T-helper 9 cell (primary cell): ENCODE measurements at places on chromosomes 6 and 20.

DNA sequence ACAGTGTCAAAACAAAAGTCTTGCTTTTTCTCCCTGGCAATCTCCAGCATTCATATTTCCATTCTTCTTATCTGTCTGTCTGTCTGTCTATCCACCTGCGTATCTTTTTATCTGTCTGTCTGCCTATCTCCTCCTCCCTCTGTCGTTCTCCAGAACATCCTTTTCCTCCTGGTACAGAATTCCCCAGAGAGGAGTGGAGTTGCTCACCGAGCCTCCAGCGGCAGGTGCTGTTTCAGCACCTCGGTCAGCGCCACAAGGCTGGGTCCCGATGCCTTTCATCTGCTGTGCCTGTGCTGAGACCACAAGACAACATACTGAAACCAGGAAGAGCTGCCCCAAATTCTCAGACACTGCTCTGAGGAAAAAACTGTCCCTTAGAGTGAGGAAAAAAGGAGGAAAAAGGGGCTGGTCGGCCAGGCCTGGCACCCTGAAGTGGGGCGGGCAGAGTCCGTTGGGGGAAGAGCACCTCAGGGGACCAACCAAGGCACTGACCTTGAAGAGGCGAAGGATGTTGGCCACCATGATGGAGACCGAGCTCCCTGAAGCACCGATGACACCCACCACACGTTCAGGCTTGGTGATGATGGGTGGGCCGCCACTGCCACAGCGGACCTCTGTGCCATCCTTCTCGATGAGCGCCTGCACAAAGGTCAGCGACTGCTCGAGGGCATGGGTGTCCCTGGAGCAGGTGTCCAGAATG is 13.3 kb downstream of the GRM4 start:
- no peak for DNase-seq

- no peak for DNase-seq
These were observed 29.4 kb upstream of the ZBP1 start for GRCh38 chr20:57649617-57650015.

DNA sequence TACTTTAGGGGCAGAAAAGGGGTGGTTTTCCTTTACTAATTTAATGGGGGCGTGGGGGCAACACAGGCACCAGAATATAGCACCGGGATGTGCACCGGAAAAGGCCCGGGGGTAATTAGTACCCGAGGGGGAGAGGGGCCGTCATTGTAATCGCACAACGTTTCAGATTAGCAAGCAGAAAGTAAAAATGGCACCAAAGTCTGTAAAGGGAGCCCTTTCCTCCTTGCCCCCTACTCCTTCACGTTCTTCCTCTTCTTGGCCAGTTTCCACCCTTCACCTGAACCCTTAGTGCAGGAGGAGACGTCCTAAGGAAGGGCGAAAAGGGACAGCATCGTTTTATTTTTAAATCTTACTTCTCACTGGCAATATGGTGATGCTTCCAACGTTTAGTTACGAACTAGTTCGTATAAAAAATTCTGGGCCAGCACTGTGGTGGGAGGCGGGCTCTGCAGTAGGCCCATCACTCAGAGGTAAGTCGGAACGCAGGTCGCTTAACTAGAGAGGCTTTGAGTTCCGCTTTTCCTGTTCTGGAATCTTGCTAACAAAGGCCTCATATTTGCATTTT is 742 bp upstream of the CEP85L start:
- no peak for DNase-seq

DNA sequence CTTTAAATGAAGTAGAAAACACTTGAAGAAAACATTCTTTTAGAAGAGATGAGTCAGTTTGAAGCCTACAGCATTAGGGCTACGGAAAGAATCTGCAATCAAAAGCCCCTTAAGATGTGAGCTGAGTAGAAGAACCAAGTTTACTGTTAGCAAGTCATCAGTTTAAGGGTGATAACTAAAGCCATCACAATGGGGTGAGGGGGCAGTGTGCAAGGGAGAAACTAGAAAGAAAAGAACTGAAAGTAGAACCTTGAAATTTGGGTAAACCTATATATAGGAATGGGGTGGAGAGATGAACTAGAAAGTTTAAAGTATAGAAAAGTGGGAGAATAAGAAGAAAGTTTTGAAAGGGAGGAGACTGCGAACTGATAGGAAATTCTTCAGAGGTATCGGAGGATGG is 212.9 kb downstream of the COL19A1 start:
- DNase-seq, result no peak

- no peak for DNase-seq
These were observed 81.6 kb downstream of the PSMB1 start for GRCh38 chr6:170471491-170471890.
